ENCODE measurements at places on chromosomes 3 and 15. TPM values are rescaled to one million over a fixed set of nuclear protein-coding genes. Genes with fewer than 3 reads are reported as not detected.
A peak's percentile ranks its signal among the peaks of the same experiment; 100 is the strongest.

DNA sequence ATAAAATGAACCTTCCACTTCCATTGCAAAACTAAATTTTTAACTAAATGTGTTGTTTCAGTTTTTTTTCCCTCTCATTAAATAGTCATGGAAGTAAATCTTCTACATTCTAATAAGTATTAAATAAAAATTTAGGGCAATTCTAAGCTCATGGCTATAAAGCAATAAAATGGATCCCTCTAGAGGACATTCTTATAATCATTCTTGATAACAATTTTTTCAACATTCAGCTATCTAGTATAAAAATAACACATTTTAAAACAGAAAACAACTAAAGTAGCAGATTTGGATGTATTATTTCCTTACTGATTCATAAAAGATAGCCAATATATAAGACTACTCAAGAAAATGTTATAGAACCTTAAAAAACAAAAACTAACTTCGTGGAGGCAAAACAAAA, 393.1 kb downstream of the PLOD2 start:
- DNase-seq: no peak

GRCh38 chr15:63484433-63485186, 19.8 kb upstream of the USP3 start:
- DNase-seq: no peak

Gene P2RY1
- total RNA-seq: under 0.01 TPM

- no peak for DNase-seq
Measured at GRCh38 chr3:51705276-51706020, 1.4 kb upstream of the GRM2 start.

Gene PLA1A
- not detected for total RNA-seq

Gene PRKCI
- total RNA-seq: 84.2 TPM

Gene HRG
- total RNA-seq: not detected

DNA sequence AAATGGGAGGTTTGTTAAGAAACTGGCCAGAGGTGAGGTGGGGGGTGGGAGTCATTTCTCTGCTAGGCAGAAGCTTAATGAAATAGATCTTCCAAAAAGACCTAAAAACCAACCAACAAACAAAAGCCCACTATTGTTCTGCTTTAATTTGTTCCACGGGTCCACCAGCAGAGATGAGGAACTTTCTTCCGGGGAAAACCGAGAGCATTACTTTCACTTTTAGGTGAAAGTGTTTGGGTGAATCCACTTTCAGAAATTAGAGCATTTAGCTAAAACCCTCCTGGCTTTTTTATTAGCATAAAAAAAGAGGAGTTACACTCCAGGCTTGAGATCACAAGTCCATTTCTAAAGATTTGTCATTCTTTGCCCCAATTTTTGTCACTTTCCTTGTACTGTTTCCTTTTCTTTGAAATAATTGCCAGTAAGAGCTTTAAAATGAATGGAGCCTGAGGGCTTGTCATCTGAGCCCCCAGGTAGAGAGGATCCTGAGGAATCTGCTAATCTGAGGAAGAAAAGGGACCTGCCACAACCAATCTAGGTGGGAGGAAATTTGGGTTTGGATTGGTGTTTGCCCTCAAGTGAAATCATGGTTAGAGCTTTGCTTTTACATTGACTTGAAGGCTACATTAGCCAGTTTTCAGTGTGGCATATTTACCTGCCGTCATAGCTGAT, 667.6 kb downstream of the NAALADL2 start:
- DNase-seq: peak; percentile 2

- DNase-seq: peak; percentile 65
Measured at GRCh38 chr3:52123106-52123725, 31.0 kb downstream of the POC1A start.

GRCh38 chr3:40691452-40691861, 166.7 kb downstream of the ZNF621 start:
- DNase-seq: no peak

DNA sequence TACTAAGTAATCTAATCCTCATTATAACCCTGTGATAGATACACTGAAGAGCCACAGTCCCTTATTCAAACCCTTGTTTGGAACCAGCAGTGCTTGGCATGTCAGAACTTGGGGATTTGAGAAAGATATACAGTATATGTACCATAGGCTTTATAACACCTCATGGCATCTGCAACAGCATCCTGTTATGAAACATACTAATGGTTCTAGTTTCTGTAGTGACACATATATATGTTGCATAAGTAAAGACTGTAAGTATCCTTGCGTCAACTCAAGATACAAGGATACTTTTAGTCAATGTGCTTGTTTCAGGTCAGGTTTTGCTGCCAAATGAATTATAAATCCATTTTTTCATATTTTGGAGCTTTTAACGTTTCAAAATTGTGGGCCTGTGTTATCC, 58.5 kb downstream of the CCNL1 start:
- no peak for DNase-seq

DNA sequence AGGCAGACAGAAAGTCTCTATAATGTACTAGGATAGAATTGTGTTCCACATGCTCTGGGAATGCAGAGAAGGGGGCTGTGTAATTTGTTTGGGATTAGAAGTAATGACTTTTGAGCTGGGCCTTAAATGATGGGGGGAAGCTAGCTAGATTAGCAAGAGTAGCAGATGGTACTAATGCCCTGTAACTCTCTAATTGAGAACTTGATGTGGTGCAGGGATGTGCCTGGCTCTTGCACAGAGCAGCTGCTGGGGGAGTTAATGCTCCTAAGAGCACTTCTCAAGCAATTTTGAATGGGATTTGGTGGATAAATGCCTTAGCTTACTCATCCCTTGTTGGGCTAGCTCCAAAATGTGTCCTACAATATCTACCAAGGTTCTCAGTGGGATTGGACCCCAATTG, 12.4 kb upstream of the SYN2 start:
- DNase-seq: no peak
